ENCODE measurements at places on chromosomes 3 and 15. TPM values are rescaled to one million over a fixed set of nuclear protein-coding genes. Genes with fewer than 3 reads are reported as not detected.

The TMOD2 gene
- polyA plus RNA-seq: 2.8 TPM

The ACTC1 gene
- polyA plus RNA-seq: 38.3 TPM

The THSD4 gene
- 2.0 TPM for polyA plus RNA-seq

The OXNAD1 gene
- polyA plus RNA-seq: 20.0 TPM

The TMEM158 gene
- 9.6 TPM for polyA plus RNA-seq

The ZNF80 gene
- not detected for polyA plus RNA-seq

The POTEB3 gene
- not detected for polyA plus RNA-seq

The TMC3 gene
- 0.07 TPM for polyA plus RNA-seq

The CA12 gene
- polyA plus RNA-seq: 2.9 TPM

The GOLGA6L9 gene
- 9.6 TPM for polyA plus RNA-seq

The SLC6A20 gene
- polyA plus RNA-seq: 0.05 TPM

The CHL1 gene
- polyA plus RNA-seq: 2.6 TPM

The SCAMP5 gene
- 12.8 TPM for polyA plus RNA-seq

The SPTBN5 gene
- 0.31 TPM for polyA plus RNA-seq

The ANKUB1 gene
- not detected for polyA plus RNA-seq
